ENCODE measurements at places on chromosomes 5 and 9.

DNA sequence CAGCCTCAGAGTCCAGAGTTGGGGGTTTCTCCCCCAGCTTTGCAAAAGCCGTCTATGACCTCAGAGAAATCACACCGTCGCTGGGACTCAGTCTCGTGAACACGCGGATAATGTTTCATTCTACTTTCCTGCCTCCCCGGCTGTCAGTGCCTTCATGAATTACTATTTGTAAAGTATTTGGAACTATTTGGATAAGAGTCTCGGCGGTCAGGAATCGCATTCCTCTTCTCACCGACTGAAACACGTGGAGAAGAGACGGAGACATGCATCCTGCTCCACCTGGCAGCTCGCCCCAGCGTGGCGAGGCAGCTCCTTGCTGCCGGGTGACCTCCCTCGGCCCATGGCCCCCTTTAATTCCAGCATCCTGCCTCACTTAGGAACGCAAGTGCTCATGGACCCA, 23.9 kb downstream of the IRX2 start:
- DNase-seq, result no peak

- no peak for DNase-seq
Measured at GRCh38 chr9:38025166-38025565, 43.9 kb downstream of the SHB start.

DNA sequence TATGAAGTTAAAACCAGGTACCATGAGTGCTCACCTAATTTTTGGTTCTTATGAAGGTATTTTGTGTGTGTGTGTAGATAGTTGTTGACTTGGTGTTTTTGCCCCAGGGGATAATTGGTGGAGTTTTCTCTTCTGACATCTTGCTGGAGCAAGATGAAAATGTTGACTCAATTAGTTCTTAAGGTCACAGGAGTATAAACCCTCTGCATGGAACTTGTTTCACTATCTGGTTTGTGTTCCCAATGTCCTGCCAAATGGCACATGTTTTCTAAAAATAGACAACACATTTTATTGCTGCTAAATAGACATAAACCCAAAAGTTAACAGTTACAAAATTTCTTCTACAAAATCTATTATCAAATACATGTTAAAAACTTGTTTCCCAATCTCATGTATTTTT, 180.9 kb downstream of the FAM170A start:
- DNase-seq, result no peak

GRCh38 chr9:89356782-89357181, 38.5 kb downstream of the SECISBP2 start:
- DNase-seq, result no peak

- DNase-seq, result no peak
Measured at GRCh38 chr5:15722305-15722704, 222.3 kb downstream of the FBXL7 start.

Data from adrenal gland (tissue), 19 donors.